Stimulated activated CD4-positive, alpha-beta T cell treated with anti-CD3 and anti-CD28 coated beads, TNF-alpha, amount 100 ng/mL, for 48 hours (primary cell): ENCODE measurements at places on chromosomes 12 and 14.

- DNase-seq: no peak
Measured at GRCh38 chr12:24738441-24738840, 210.5 kb downstream of the BCAT1 start.

DNA sequence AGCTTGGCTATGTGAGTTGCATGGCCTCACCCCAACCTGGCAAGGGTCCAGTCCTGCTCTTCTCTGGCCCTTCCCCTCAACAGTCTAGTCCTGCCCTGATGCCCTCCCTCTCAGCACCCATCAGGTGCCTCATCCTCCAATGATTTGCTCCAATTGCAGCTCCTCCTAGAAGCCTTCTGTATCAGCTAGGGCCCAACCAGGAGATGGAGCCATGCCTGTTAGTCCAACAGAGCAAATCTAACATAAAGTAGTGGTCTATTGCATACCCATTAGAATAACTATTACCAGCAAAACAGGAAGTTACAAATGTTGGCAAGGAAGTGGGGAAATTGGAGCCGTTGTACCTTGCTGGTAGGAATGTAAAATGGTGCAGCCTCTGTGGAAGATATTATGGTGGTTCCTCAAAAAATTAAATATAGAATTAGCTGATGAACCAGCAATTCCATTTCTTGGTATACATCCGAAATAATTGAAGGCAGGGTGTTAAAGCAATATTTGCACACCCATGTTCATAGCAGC lies 163.5 kb downstream of the VRK1 start:
- no peak for DNase-seq

GRCh38 chr12:92065639-92066038 lies 80.0 kb downstream of the BTG1 start:
- DNase-seq: no peak

DNA sequence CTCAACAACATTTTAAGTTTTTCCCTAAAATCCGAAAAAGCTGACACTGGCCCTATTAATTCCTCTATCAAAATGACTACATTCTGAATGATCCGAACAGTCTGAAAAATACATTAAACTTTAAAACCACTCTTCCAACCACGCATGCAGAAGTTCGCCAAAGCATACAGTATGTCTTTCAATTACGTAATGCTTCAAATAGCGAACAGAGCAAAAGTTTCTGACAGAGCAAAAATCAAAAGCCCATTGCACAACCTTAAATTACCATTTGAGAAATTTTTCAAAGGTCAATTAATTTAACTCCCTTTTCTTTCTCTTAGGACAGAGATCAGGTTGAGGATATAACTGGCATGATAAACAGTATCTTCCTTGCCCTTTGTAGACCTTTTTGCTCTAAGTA lies 33.2 kb downstream of the LRIG3 start:
- DNase-seq: no peak

- no peak for DNase-seq
Measured at GRCh38 chr12:22083167-22083566, 37.1 kb downstream of the CMAS start.
